ENCODE measurements at places on chromosomes 1 and 21.

DNA sequence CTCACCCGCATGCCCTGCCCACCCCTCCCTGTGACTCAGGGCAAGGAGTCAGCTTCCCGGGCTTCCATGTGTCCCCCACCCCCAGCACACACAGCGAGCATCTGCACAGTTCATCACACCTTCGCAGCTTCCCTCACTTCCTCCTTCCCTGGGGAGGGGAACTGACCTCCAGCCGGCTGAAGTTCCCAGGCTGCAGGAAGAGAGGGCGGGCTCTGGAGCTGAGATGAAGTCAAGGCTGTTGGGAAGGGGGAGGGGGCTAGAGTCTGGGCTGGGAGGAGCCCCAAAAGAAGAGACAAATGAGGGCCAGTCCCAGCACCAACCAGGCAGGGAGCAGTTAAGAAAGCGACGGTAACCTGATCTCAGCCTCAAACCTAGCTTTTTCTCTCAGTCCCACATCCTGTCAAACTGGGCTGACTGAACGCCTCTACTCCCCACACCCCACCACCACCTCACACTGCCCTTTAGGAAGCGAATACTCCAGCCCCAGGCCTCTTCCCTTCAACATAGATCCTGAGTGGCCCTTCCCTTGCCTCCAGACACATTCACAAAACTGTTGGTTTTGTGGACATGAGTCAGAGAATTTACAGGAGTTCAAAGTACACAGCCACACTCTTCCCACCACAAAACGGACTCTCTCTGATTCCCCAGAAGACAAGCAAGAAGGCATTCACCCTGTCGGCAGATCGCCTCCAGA is 1.8 kb downstream of the RHOC start:
- peak; percentile 94 for DNase-seq

DNA sequence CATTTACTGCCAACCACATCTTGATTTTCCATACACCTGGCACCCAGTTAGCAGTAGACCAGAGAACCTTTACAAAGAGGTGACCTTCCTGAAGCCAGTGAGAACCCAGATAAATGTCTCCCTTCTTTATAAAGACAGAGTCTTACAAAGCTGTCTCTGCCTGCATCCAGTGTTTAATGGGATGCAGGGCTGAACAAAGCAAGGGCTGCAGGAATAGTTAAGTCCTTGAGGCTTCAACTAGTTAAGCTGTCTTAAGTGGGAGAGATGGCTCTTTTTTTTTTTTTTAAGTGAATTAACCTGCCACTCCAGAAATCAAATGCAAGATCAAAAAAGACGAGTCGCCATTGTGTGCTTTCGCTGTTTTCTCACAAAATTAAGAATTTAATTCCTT is 1.5 kb downstream of the AHCYL1 start:
- no peak for DNase-seq

GRCh38 chr1:89938171-89939055 is 56.5 kb upstream of the ZNF326 start:
- DNase-seq: no peak

DNA sequence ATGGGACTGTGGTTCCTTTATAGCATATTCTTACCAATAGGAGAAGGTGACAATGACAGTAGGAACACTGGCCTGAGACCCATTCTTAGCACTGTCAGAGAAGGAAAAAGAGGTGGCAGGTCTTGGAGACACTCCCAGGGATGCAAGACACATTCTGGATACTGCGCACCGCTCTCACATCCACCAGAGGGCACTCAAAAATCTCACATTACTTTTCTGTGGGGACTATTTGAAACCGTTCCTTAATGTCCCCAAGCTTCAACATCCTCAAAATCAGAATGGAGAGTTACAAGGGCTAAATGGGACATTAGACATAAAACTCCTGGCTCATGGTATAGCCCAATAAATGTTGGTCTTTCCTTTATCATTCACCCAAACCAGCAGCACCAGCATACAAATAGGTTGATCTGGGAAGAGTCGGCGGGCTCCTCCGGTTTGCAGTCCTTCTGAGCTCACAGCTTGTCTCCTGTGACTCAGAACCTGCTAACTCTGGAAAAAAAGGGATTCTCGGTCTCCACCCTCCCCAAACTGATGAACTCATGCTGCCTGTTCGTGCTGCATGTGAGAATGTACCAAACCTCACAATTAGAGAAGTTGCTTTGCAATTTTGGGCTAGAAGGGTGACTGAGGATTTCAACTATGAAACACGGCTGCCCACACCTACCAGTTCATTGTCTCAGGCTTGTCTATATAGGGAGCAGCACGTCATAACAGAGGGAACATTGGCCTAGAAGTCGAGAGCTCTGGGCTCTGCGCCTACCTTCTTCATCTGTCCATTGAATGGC is 40.2 kb downstream of the IL12RB2 start:
- no peak for DNase-seq

DNA sequence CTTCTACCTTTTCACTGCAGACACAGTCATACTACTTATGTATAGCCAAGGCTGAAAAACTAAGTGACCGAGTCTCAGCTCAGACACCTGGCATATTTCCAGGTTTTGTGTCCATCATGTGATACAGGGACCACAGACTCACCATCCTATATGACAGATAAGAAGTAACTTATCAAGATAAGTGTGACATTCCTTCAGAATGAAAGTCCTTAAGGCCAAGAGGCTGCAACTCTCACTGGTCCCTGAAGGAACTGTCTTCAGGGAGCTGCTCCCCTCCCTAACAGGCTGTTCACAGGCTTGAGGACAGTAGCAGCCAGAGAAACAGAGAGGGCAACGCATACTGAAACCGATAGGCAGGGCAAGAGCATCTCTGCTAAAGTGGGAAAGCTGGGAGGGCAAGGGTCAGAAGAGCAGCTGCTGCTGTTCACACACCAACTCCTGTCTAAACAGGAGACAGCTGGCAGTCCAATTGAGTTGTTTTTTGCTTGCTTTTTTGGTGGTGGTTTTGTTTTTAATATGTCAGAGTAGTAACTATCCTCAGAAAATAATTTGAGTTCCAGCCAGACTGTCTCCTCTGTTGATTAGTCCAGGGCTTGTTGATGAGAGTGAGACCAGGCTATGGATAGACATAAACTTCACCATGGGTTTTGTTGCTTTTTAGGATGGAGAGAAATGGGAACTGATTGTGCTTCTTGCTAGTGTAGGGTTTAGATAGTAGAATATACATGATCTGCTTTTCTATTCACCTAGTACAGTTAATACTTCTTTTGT is 67.7 kb downstream of the MACF1 start:
- no peak for DNase-seq

- DNase-seq: no peak
Observed at GRCh38 chr1:46379996-46380395, 14.1 kb upstream of the FAAH start.

GRCh38 chr1:42348498-42348897 is 13.5 kb upstream of the FOXJ3 start:
- no peak for DNase-seq

GRCh38 chr1:191592039-191592438 is 566.2 kb upstream of the RGS18 start:
- no peak for DNase-seq

GRCh38 chr1:64841330-64842065 is 96.6 kb downstream of the RAVER2 start:
- no peak for DNase-seq

- no peak for DNase-seq
Observed at GRCh38 chr1:168483539-168483938, 60.3 kb downstream of the XCL2 start.

GRCh38 chr1:42043811-42044210 is 109.4 kb upstream of the GUCA2B start:
- no peak for DNase-seq

- no peak for DNase-seq
Observed at GRCh38 chr1:42759114-42759513, 7.7 kb downstream of the P3H1 start.

DNA sequence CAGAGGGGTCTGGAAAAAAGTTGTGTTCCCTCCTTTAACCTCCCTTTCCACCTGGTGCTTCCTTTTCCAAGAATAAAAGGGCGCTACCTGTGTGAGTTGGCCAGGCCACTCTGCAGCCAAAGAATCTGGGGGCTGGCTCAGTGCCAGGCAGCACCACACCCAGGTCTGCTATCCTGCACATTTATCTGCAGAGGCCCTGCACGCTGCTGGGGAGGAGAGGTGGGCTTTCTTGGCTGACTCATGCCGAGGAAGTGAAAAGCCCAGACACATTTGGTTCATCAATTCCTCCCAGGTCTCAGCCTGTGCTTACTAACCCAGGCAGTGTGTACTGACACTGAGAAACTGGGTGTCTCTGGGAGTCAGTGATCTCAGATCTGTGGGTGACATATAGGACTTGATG is 79.8 kb upstream of the F3 start:
- no peak for DNase-seq

DNA sequence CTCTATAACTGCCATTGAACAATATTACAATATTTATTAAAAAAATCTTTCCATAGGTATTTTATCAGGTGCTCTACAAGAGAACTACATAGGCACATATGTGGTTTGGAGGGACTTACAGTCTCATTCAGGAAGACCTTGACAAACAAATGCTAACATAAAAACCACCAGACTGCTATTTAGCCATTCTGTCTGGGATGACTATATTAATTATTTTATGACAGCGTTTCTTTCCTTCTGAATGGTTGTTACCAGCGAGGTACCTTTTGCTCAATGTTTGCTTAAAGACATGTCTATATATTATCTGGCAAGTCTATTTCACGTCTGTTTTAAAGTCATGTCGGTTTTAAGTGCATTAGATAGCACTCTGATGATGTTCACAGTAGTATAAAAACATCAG is 69.7 kb downstream of the RUNX1 start:
- no peak for DNase-seq

DNA sequence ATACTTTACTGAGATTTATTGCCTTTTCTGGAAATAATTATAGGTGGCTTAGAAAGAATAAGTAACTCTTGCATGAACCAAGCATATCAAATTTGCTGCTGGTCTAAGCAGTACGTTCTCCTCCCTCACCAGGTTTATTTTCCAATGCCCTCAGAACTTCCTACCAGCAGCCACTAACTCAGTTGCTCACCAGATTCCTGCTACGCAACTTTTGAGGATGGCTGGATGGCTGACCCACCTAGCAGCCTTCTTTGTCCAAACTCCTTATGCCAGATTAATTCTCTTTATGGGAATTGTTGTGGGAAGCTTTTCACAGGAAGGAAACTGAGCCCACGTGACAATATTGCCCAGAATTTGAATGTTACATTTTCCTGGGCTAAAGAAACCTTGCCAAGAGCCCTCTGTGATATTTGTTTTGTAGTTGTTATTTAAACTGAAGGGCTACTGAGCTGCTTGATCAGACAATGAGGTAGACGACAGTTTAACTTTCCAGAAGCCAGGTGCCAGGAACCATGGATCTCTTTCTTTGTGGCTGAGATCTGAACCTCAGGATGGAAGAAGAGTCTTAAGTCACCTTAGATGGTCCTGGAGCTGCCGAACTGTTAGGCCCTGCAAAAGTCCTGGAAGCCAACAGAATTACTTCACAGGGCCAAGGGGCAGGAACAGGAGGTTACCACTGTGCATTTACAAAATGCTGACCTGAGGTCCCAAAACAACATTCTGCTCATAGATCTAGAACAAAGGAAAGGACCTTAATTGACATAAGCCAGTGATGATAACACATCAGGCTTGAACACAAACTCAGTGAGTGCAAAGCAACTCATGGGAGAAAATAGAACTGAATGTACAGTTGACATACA is 85.5 kb upstream of the ATP1A1 start:
- no peak for DNase-seq

DNA sequence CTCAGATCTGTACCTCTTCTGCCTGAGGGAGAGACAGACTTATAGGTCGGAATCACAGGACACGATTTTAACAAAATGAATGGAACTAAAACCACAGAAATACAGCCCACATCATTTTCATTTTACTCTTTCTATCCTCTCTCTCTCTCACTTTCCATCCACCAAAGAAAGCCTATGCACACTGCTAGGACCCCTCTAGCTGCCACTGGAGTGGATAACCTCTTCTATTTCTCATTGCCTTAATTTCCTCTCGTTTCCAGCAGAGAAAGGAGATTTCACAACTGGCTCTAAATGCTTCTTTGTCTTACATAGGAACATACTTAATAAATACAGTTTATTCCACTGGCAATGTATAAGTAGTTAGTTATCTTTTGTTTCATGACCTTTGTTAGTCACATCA is 867.8 kb upstream of the ADGRL4 start:
- DNase-seq: no peak
